ENCODE measurements at places on chromosomes 7 and 10. TPM values are rescaled to one million over a fixed set of nuclear protein-coding genes. Genes with fewer than 3 reads are reported as not detected.

The RPS24 gene
- polyA plus RNA-seq = 3,159 TPM

The LBX1 gene
- polyA plus RNA-seq = not detected

The DLX5 gene
- polyA plus RNA-seq = not detected

The HOGA1 gene
- polyA plus RNA-seq = 1.2 TPM

The WNT16 gene
- not detected for polyA plus RNA-seq

The LLCFC1 gene
- polyA plus RNA-seq = not detected

The NPSR1 gene
- polyA plus RNA-seq = not detected

The GCK gene
- polyA plus RNA-seq = 0.56 TPM

The SYT15B gene
- polyA plus RNA-seq = 5.2 TPM

The UCN3 gene
- polyA plus RNA-seq = not detected

The CDNF gene
- polyA plus RNA-seq = 2.1 TPM

The CUBN gene
- polyA plus RNA-seq = 0.20 TPM

The GRM8 gene
- 0.07 TPM for polyA plus RNA-seq

The GPNMB gene
- 59.2 TPM for polyA plus RNA-seq

The CYP26C1 gene
- not detected for polyA plus RNA-seq

The TMEM196 gene
- polyA plus RNA-seq = not detected

The CEP55 gene
- 0.22 TPM for polyA plus RNA-seq

The AGAP9 gene
- polyA plus RNA-seq = 3.4 TPM

The PTPN20 gene
- 1.3 TPM for polyA plus RNA-seq

The ZNF438 gene
- polyA plus RNA-seq = 6.4 TPM

The SPDYE5 gene
- not detected for polyA plus RNA-seq

The PRXL2A gene
- 68.8 TPM for polyA plus RNA-seq
